ENCODE measurements at places on chromosomes 6 and 20.

DNA sequence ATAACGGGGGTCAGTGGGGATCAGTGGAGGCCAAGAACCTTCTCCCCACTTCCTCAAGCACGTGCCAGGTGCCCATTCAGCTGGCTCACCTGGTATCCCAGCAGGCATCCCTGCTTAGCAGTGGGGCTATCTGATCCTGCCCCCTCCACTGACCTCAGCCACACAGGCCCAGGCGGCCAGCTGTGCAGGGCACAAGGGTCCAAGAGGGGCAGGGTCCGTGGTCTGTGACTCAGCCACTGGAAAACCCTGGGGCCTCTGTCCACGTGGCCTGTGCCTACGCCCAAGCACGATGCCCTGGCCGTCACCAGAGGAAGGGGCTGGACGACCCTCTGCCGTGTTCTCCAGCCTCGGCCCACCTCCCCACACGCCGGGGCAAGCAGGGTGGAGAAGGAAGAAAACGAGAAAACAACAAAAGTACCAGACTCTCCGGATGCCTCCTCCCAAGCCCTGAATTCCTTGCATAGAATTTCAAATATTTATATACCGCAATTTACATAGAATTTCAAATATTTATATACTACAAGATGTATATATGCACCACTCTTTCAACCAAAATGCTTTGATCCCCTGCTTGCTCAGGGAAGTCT is 12.1 kb downstream of the PXDC1 start:
- no peak for DNase-seq

- DNase-seq, result peak; percentile 9
These were observed 165.2 kb upstream of the AGPAT4 start for GRCh38 chr6:161439093-161439492.

DNA sequence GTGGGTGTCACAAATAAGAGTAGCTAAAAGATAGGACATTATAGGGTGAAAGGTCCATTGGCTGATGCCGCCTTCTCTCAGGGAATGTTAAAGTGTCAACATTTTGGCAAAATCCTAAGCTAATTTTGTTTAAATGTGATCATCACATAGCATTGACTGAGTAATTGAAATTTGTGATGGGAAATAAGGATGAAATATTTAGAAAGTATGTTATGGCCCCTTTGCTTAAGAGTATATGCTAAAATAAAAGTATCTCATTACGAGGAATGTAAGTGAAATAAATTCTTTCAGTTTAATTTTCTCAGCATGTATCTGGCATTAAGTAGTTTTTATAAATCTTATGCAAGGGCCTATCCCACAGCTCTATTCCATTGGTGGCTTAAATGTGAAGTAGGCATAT is 229.2 kb downstream of the PRL start:
- no peak for DNase-seq

- no peak for DNase-seq
These were observed 54.1 kb upstream of the PTPRT start for GRCh38 chr20:43243672-43244269.

GRCh38 chr6:15355683-15356099 is 109.8 kb downstream of the JARID2 start:
- DNase-seq, result no peak

DNA sequence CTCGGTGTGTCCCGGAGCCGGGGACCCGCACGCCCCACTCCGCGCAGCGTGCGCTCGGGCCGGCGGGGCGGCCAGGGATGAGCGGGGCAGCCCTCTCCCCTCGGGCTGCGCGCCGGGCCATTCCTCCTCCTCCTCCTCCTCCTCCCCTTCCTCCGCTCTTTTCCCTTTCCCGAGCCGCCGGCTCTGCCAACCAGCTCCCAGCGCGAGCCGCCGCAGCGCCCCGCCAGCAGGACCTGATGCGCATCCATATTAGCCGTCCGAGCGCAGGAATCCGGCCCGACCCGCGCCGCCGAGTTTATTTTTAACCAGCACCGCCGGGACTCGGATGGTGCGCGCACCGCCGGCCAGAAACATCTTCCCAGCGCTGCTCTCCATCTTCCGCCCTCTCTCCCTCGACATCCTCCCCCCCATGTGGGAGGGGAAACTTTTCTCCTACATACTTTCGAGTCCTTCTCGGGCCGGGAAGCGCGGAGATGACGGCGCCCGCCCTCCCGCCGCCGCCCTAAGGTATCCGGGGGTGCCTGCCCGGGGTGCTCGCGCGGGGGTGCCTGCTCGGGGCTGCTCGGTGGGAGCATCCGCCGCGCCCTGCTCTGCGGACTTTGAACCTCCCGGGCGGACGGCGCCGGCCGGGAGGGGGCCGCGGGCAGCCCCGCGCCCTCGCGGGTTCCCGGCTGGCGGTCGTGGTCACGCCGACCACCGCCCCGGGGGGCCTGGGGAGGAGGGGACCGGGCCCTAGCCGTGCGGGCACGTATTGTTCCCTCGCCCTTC is 619 bp downstream of the RREB1 start:
- DNase-seq, result peak; percentile 46

DNA sequence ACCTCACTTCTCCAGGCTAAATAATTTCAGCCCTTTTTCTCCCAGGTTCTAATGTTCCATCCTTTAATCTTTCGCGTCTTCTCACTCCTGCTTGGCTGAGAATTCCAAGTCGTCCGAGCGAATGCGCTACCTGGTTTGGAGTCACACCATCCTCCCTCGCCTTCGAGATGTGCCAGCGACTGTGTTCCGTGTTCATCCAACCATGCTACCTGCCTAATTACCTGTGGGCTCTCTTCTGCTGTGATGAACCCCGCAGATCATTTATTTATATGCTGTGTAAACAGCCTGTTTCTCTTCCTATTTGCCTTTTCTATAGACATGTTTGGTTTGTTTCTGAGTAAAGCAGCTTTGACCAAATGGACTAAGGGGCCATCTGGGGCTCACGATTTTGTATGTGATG is 83.5 kb upstream of the TMEM181 start:
- no peak for DNase-seq

GRCh38 chr20:50903353-50904051 is 27.7 kb downstream of the ADNP start:
- DNase-seq, result no peak

DNA sequence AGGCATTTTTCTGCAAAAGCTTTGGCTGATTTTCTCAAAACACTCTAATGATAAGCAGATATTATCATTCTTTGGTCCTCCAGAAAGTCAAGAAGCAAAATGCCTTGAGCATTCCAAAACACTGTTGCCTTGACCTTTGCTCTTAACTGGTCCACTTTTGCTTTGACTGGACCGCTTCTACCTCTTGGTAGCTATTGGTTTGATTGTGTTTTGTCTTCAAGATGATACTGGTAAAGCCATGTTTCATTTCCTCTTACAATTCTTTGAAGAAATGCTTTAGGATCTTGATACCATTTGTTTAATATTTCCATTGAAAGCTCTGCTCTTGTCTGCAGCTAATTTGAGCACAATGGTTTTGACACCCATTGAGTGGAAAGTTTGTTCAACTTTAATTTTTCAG is 35.6 kb upstream of the SDHAF4 start:
- DNase-seq, result no peak

GRCh38 chr6:110545081-110545872 is 68.9 kb upstream of the SLC22A16 start:
- DNase-seq, result no peak

GRCh38 chr20:20229595-20229994 is 138.3 kb upstream of the INSM1 start:
- DNase-seq, result no peak

- DNase-seq, result no peak
These were observed 170.8 kb downstream of the KCNQ5 start for GRCh38 chr6:72792692-72793091.

DNA sequence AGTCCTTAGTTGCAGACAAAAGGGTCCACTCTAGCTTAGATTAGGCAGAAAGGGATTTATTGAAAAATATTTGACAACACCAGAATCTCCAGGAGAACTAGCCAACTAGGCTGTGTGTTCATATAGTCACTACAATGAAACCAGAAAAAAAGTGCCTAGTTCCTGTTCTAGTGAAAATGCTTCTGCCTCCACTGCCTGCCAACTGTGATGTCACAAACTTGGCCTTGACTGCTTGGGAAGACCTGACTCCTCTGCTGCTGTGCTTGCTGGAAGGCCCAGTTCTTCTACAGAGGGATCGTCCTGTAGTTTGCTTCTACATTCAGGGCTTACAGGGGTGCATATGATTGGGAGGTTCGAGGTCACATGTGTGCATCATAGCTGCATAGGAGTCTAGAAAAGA is 40.3 kb upstream of the XRN2 start:
- DNase-seq, result no peak

DNA sequence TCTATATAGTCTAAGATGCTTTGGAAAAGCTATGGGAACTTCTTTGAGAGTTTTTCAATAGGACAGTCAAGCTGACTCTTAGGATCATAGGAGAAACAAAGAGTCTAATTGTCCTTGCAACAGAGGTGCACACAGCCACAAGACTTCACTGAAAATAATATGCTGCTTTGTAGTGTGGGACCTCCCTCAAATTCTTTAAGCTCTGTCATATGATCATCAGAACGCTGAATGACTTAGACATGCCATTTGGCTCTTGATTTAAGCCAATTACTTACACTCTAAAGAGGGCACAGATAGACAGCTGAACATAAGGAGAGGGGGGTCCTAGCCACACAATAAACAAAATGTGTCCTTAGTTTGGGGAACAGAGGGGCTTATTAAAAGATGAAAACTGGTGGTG is 818.7 kb upstream of the GJE1 start:
- no peak for DNase-seq

DNA sequence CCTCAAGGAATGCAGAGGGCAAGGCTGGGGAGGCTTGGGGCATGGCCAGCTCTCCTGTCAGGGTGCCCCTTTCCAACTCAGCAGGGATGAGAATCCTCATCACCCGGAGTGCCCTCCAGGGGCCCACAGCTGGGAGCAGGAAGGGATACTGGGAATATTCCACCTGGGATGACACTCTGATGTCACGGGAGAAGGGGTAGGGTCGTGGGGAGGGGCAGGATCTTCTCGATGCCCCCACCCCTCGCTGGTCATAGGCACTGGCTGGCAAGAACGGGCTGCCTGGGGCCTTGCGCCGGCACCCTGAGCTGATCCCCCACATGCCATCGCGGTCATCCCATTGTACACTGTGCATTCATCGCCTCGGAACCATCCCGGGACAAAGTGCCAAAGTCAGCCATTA is 10.6 kb upstream of the NXT1 start:
- DNase-seq, result no peak

GRCh38 chr6:167707686-167708500 is 118.8 kb upstream of the AFDN start:
- no peak for DNase-seq

- DNase-seq, result no peak
These were observed 683.8 kb downstream of the DOK5 start for GRCh38 chr20:55159230-55159629.

- peak; percentile 35 for DNase-seq
These were observed 18.3 kb downstream of the RAET1L start for GRCh38 chr6:150006961-150007464.

DNA sequence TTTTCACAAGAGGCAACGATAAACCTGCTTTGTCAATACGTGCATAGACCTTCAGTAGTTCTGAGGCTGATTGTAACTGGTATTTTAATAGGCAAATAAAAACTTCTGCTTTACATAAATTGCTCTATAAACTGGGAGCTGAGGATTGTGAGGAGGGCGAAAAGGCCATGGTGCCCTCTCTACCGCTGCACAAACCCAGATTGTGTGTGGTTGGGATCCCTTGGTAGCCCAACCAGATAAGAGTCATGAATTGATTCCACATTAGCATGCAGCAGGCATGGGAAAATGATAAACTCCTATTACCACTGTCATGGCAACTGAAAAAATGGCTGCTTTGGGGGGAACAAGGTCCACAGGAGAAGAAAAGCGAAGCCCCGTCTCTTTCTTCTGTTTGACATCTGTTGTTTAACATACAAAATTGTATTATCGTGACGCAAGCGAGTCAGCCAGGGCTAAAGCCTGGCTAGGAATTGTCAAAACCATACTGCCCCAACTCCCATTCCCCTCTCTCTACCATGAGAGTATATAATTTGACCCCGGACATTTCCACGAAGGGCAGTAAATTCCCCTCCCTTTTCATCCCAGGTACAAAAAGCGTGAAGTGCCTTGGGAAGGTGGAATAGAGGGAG is 157.8 kb upstream of the SALL4 start:
- DNase-seq, result no peak

- peak; percentile 49 for DNase-seq
These were observed 45.3 kb upstream of the FAM50B start for GRCh38 chr6:3803627-3804468.

GRCh38 chr6:83057705-83058321 is 7.8 kb downstream of the UBE3D start:
- peak; percentile 26 for DNase-seq

- no peak for DNase-seq
These were observed 34.8 kb downstream of the KCNK5 start for GRCh38 chr6:39194466-39194865.

DNA sequence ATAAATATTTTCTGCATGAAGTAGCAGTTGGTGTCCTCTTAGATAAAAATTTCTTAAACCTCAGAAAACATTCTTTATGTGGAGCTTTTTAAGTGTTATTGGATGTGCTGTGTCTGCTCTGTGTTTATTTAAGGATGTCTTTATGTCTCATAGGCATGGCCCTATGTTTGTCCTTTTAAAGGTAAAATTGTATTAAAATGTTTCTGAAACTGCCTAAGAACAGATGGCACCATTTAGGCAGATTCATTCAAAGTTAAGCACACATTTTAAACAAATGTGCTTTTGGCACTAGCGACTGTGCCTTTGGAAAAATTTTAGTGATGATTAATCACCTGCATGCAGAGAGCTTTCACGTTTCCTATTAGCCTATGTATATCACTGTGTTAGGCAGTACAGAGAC is 125.2 kb downstream of the KIF6 start:
- no peak for DNase-seq

GRCh38 chr6:136244061-136244616 is 6.0 kb downstream of the MTFR2 start:
- no peak for DNase-seq

DNA sequence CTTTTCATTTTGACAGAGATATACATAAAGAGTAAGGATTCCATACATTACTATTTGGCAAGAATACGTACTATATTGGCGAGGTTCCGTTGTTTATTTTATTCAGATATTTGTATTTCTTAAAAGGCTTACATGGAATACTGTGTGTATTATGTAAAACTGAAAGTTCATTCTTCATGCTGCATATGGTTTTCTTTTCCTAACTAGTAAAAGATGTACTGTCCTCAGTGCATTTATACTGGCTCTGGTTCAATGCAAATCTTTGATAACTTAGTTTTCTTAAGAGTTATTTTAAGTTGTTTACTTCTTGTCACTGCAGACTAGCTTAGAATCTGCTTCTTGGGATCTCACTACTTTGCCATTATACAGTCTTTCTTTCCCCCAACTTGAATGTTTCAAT is 42.0 kb downstream of the ADGRB3 start:
- DNase-seq, result no peak
